ENCODE measurements at places on chromosomes 11 and 22. TPM values are rescaled to one million over a fixed set of nuclear protein-coding genes. Genes with fewer than 3 reads are reported as not detected.

Gene BTBD18
- not detected for total RNA-seq

Gene BACE1
- 17.7 TPM for total RNA-seq

Gene FGF4
- total RNA-seq, result not detected

Gene ARHGAP8
- total RNA-seq, result 0.17 TPM

Gene FAM111B
- 0.33 TPM for total RNA-seq

Gene BCO2
- 1.0 TPM for total RNA-seq

Gene ANO1
- 0.26 TPM for total RNA-seq

Gene NELL1
- not detected for total RNA-seq

GRCh38 chr11:65894034-65894591, 3.6 kb downstream of the CCDC85B start:
- H3K27me3 ChIP-seq, result no peaks in the 10 kb centered on the region
- peak overlapping the region; percentile 23 for H3K4me3 ChIP-seq
- DNase-seq, result no peak
- peaks cover 28% of the 10 kb centered on the region for H3K4me1 ChIP-seq
- H3K36me3 ChIP-seq, result peaks cover 26% of the 10 kb centered on the region
- H3K27ac ChIP-seq, result peak overlapping the region; percentile 42

DNA sequence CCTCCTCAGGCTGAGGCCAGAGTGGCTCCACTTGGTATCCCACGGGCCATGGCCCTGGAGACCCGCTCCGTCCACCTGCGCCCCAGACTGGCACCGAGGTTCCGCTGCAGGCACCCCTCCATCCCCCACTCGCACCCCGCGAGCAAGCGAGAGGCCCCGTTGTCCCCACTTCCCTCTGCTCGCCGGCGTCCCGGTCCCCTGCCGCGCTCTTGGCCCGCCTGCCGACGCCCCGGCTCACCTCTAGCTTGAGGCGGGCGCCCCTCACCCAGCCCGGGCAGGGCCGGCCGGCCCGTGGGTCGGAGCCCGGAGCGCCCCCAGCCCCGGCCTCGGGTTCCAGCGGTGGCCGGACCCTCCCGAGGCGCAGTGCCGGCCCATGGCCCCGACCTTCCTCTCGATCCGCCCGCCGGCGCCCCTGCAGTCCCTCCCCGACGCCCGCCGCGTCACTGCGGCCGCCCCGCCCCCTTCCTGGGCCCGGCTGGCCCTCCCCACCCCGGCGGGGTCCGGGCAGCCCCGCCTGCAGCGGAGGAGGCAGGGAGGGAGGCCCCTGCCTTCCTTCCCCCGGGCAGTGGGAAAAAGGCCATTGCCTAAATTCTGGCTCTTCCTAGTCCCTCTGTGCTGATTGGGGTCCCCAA, at the start of gene PITPNM1:
Gene PITPNM1 (minus strand): TSS at position 414 of the 632 bp plus-strand sequence. CDS start 1,183 bp downstream, outside the sequence.
- peaks cover 4% of the 10 kb centered on the region for H3K36me3 ChIP-seq
- peak within 1 kb of the TSS; percentile 67 for H3K4me3 ChIP-seq
- DNase-seq, result peak; percentile 40
- H3K27me3 ChIP-seq, result no peaks in the 10 kb centered on the region

- no peaks in the 10 kb centered on the region for H3K27me3 ChIP-seq
- peaks cover 4% of the 10 kb centered on the region for H3K4me1 ChIP-seq
- H3K4me3 ChIP-seq, result peak overlapping the region; percentile 95
- DNase-seq, result peak; percentile 47
- peak overlapping the region; percentile 84 for H3K27ac ChIP-seq
Measured at GRCh38 chr11:66268952-66269905, 790 bp downstream of the RAB1B start.

- no peak overlapping the region for H3K27ac ChIP-seq
- no peaks in the 10 kb centered on the region for H3K4me1 ChIP-seq
- H3K4me3 ChIP-seq, result no peak overlapping the region
- peak; percentile 84 for DNase-seq
- no peaks in the 10 kb centered on the region for H3K36me3 ChIP-seq
- H3K27me3 ChIP-seq, result no peaks in the 10 kb centered on the region
Measured at GRCh38 chr22:30763815-30764673, 69.4 kb downstream of the OSBP2 start.

- peaks cover 11% of the 10 kb centered on the region for H3K4me1 ChIP-seq
- H3K27ac ChIP-seq, result no peak overlapping the region
- H3K36me3 ChIP-seq, result peaks cover 2% of the 10 kb centered on the region
- no peak overlapping the region for H3K4me3 ChIP-seq
- peak; percentile 80 for DNase-seq
Measured at GRCh38 chr22:28009272-28009827, 90.3 kb upstream of the PITPNB start.

DNA sequence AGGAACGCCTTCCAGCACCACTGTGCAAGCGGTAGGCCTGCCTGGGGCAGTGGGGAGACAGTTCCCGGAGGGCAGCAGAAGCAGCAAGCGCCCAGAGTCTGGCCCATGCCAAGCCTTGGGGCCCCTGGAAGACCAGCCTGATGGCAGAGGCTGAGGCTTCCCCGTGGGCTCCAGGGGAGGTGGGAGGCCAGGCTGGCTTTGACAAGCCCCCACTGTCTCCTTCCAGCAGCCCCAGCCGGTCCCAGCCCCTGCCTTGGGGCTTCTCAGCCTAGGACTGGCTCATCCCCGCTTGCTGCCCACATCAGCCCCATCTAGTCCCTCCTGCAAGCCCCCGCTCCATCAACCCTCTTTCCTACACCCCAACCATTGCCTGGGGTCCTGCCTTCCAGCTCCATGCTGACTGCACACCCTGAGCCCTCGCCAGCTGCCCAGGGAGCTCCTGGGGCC, 46.7 kb downstream of the IGF2 start:
- no peaks in the 10 kb centered on the region for H3K36me3 ChIP-seq
- H3K4me3 ChIP-seq, result no peak overlapping the region
- peaks cover 12% of the 10 kb centered on the region for H3K4me1 ChIP-seq
- no peak for DNase-seq
- H3K27me3 ChIP-seq, result no peaks in the 10 kb centered on the region

DNA sequence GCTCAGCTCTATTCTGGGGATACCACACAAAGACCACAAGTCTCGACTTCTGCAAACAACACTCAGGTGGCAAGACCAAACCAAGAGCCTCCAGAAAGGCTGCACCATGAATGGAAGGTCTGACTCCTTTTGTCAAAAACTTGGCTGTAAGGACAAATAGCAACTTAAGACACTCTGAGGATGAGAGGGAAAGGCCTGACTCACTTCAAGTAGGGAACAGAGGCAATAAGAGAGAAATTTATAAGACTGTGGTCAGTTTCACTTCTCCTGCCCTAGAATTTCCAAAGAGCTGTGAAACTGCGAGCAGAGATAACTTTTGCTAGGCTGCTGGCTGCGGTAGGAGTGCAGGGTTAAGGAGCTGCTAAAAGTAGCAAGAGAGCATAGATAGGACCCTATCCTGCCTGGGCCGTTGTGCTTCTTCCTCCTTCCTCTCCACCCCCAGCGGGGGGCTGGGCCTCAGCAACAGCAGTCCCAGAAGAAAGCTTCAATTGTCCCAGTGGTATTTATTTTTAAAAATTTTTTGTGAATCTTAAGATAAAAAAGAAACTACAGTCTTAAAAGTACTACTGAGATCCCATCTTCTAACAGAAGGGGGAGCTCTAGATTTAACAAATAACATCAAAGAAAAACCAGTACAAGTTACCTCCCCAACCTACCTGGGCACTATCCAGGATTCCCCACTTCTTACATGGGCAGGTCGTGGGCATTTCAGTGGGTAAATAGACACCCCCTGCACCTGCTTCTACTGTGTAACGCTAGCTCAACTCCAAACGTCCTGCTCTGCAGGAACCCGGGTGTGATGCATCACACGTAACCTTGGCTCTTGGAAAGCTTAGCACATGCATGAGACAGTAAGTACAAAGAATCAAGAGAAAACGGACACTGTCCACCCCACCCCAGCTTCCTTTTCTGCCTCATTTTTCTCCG, 66.4 kb downstream of the SGSM3 start:
- peak; percentile 80 for DNase-seq
- H3K4me1 ChIP-seq, result peaks cover 11% of the 10 kb centered on the region
- H3K27ac ChIP-seq, result peak overlapping the region; percentile 65
- H3K27me3 ChIP-seq, result no peaks in the 10 kb centered on the region
- no peaks in the 10 kb centered on the region for H3K36me3 ChIP-seq

GRCh38 chr11:112451250-112451649, 190.6 kb upstream of the PLET1 start:
- H3K4me1 ChIP-seq, result no peaks in the 10 kb centered on the region
- H3K4me3 ChIP-seq, result no peak overlapping the region
- DNase-seq, result no peak
- no peaks in the 10 kb centered on the region for H3K36me3 ChIP-seq

GRCh38 chr11:121741351-121741760, 288.6 kb upstream of the SORL1-AS1 start:
- peak overlapping the region; percentile 47 for H3K27ac ChIP-seq
- no peak for DNase-seq
- H3K4me1 ChIP-seq, result peaks cover 9% of the 10 kb centered on the region
- H3K27me3 ChIP-seq, result no peaks in the 10 kb centered on the region
- H3K4me3 ChIP-seq, result no peak overlapping the region

GRCh38 chr11:110198031-110198729, 98.2 kb downstream of the RDX start:
- no peak overlapping the region for H3K27ac ChIP-seq
- DNase-seq, result peak; percentile 55
- H3K36me3 ChIP-seq, result no peaks in the 10 kb centered on the region
- peaks cover 15% of the 10 kb centered on the region for H3K4me1 ChIP-seq
- no peaks in the 10 kb centered on the region for H3K27me3 ChIP-seq

- H3K27me3 ChIP-seq, result no peaks in the 10 kb centered on the region
- H3K4me3 ChIP-seq, result no peak overlapping the region
- H3K27ac ChIP-seq, result no peak overlapping the region
- DNase-seq, result peak; percentile 20
Measured at GRCh38 chr11:6200975-6201374, 2.0 kb downstream of the OR52W1 start.

GRCh38 chr11:46560300-46560991, 33.4 kb downstream of the AMBRA1 start:
- H3K27ac ChIP-seq, result peak overlapping the region; percentile 28
- no peaks in the 10 kb centered on the region for H3K27me3 ChIP-seq
- no peaks in the 10 kb centered on the region for H3K36me3 ChIP-seq
- DNase-seq, result peak; percentile 38

DNA sequence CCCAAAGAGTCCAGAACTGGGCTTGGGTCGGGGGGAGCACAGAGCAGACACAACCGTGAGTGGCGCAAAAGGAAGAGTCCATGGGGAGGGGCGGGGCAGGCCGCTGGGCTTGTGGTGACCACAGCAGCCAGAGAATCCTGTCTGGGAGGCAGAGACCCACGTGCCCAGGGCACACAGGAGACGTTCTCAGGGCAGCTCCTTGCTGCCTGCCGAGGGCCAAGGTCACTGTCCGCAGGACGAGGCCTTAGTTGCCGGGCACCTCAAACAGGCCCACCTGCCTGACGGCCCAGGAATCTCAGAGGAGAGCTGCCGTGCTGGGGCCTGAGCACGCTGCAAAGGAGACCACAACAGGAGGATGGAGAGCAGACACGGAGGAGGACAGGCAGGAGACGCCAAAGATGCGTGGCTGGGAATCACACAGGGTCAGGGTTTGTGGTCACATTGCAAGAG, 87.8 kb downstream of the MYEOV start:
- no peaks in the 10 kb centered on the region for H3K36me3 ChIP-seq
- no peaks in the 10 kb centered on the region for H3K4me1 ChIP-seq
- no peak overlapping the region for H3K27ac ChIP-seq
- no peak overlapping the region for H3K4me3 ChIP-seq
- DNase-seq, result no peak
- H3K27me3 ChIP-seq, result no peaks in the 10 kb centered on the region

DNA sequence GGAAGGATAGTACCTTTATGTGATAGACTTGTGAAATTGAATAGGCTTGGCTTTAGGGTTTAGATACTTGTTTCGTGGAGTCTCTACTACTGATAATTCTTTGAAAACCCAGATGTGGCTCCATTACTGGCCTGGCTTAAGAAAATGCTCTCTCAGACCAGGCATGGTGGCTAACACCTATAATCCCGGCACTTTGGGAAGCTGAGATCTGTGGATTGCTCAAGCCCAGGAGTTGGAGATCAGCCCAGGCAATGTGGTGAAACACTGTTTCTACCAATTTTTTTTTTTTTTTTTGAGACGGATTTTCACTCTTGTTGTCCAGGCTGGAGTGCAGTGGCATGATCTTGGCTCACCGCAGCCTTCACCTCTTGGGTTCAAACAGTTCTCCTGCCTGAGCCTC, 40.9 kb downstream of the ATG13 start:
- H3K27me3 ChIP-seq, result no peaks in the 10 kb centered on the region
- H3K27ac ChIP-seq, result no peak overlapping the region

GRCh38 chr11:126468102-126468521, 112.6 kb downstream of the ST3GAL4 start:
- DNase-seq, result no peak
- H3K4me3 ChIP-seq, result no peak overlapping the region
- peaks cover 5% of the 10 kb centered on the region for H3K27me3 ChIP-seq
- H3K4me1 ChIP-seq, result no peaks in the 10 kb centered on the region
- no peak overlapping the region for H3K27ac ChIP-seq

DNA sequence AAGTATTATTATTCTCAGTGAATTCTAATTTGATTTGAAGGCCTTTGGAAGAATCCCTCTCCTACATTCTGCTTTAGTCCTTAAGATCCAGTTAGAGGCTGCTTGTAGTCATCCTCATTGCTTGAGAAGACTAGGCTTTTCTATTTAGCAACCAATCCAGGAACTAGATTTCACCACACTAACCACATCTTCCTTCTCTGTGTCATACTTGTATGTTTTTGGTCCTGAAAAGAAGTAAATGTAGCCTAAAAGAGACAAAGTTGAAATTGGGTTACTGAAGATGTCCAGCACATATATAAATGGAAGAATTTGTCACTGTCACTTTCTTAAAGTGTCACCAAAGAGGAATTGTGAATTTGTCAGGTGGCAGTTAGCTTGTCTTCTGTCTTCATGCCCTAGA, 46.6 kb upstream of the MMP7 start:
- H3K27ac ChIP-seq, result no peak overlapping the region
- no peaks in the 10 kb centered on the region for H3K27me3 ChIP-seq
- no peak overlapping the region for H3K4me3 ChIP-seq
- no peaks in the 10 kb centered on the region for H3K36me3 ChIP-seq
- DNase-seq, result peak; percentile 20
- H3K4me1 ChIP-seq, result no peaks in the 10 kb centered on the region

DNA sequence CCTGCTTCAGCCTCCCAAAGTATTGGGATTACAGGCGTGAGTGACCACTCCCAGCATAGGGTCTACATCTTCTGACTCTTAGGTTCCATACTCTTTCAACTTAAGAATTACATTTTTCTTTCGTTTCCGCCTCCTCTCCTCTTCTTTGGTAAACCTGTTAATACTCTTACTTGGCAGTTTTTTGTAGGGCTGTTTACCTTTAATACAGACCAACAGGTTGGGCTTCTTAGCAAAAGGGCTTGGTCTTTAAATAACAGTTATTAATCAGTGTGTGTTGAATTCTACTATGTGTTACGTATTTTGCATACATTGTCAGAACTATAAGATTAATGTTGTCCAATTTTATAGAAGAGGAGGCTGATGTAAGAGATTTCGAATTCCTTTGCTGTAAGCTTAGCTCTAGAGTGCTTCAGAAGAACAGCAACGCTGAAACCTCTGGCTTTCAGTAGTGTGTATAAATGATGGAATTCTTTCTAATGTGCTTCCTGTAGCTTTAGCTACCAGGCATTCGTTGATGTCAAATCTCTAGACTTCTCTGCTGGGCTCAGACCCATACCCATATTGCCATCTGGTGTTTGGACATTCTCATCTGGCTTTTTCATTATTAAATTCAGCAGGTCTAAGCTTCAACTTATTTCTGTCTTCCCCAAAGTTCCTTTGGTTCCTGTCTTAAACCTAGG, 3.1 kb downstream of the FDX1 start:
- H3K36me3 ChIP-seq, result no peaks in the 10 kb centered on the region
- H3K27me3 ChIP-seq, result no peaks in the 10 kb centered on the region
- H3K27ac ChIP-seq, result no peak overlapping the region
- H3K4me3 ChIP-seq, result peak overlapping the region; percentile 89
- DNase-seq, result peak; percentile 55
